ENCODE measurements at places on chromosomes 3 and 15.

- DNase-seq: peak; percentile 47
These were observed 3.1 kb downstream of the KAT2B start for GRCh38 chr3:20043396-20043795.

- DNase-seq: no peak
These were observed 1.4 kb downstream of the PLCB2 start for GRCh38 chr15:40306371-40306770.

GRCh38 chr3:85821130-85821756 is 862.5 kb downstream of the CADM2 start:
- DNase-seq: peak; percentile 3

DNA sequence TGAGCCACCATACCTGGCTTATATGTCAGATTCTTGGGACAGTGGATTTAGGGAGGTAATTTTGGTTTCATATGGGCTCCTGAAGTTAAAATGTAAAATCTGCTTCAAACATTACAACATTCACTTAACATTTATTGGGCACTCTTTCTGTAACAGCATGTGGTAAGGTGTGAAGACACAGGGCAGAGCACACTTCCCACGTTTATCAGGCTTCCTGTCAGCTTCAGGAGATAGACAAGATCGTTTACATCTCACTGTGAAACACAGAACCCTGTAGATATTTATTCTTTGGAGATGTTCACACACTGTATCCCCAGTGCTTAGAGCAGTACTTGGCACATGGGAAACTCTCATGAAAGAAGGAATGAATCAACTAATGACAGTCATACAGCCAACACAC is 426.0 kb upstream of the RARB start:
- no peak for DNase-seq

- DNase-seq: peak; percentile 76
These were observed 118.8 kb upstream of the ADPGK start for GRCh38 chr15:72902245-72902918.

- DNase-seq: no peak
These were observed 332.8 kb downstream of the NLGN1 start for GRCh38 chr3:173730391-173730790.

DNA sequence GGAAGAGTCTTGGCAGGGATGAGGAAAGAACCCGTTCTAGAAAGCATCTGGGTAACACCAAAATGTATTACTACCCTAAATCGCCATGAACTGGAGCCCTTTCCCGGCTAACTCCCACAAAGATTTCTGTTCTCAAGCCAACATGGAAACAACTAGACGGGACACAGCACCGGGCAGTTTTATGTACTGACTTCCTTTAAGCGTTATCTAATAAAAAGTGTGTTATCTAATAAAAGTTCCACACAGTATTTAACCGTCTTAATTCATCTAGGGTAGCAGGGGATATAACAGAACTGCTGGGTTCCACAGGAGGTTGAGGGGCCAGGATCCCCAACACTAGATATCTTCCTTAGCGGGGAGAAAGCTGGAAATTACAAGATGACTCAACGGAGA is 347 bp upstream of the C3orf62 start:
- DNase-seq: no peak

DNA sequence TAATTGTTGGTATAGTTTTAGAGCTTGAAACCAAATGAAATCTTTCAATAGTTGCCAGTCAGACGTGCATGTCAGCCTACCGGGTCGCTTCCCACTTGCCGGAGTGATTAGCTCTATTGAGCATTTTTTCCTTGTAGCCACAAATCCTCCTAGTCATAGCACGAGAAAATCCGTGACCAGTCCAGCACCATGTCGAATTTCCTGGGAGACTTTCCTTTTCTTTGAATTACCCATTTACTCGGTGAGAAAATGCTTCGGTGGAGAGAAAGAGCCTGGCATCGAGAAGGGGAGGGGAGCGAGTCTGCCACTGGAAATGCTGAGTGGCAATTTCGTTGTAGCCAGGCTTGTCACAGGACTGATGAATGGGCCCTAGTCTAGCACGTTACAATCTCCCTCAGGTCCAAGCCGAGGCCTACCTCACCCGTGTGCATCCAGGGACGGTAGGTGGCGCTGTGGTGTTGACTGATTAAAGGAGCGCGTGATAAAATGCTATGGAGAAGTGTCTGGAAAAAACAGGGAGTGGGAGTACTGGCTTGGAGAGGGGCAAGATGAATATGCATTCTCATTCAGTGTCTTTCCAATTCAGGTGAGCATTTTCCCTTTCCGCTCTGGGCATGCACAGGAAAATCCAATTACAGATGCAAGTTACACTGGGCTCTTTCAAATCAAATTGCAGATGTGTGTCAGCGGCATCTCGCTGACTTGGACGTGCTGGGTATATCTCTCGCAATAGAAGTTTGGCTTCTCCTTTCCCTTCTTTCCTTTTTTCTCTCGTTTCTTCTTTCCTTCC is 238.8 kb downstream of the EDEM1 start:
- DNase-seq: peak; percentile 38

DNA sequence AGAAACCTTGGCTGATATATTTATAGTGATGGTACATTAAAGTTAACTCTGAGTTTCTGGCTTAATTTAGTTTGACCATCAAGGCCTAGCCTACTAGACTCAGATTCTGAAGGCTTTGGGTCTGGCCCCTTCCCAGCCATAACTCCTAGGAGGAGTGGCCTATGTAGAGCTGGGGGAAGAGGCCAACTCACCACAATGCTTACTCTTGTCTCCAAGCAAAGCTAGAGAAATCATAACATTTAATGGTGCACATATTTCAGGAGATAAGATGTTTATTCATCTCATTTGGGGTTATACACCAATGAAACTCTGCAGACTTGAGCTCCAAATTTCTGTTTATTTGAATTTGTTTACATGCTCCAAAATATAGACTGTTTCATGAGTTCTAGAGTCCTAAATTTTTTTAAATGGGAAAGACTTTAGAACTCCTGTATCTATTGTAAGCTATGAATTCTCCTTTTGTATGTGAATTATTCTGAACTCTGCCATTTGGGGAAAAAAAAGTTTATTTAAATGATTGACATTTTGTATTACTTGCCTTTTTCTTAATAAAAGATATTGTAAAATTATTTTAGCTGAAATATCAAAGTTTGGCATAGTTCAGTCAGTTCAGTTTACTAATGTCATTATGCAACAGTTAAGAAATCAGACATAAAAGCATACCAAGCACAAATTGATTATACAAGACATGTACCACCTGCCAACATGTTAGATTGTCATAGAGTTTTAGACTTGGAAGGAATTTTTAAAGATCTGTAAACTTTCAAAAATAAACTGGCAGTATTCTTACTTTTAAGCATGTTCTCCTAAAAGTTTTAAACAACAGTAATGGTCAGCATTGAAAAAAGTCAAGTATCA is 143.4 kb upstream of the NR2E3 start:
- DNase-seq: no peak

DNA sequence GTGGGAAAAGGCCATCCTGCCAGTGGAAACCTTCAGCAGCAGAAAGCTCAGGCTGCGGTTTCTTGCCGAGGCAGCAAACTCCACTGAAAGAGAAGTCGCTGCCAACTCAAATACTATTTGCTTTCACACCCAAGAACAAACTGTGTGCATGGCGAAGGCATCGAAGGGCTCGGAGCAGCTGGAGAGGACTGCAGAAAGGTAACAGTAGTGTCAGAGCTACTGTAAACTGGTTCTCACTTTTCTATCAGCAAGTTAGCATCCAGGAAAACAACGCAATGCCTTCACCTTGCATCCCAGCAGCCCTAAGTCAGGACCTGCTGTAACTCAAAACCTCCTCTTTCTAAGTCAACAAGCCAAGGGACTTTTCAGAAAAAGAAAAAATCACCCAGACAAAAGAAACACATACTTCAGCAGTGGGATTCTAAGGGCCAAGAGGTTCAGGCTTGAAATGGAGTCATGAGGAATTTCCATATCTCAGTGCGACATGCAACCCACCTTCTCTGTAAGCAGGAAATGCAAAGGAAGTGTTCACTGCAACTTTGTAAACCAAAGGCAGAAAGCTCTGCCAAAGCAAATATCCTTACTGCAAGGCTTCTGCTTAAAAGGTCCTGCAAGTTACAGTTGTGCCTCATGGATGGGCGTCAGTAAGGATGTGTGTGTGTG is 193.5 kb downstream of the FOXP1 start:
- peak; percentile 26 for DNase-seq

DNA sequence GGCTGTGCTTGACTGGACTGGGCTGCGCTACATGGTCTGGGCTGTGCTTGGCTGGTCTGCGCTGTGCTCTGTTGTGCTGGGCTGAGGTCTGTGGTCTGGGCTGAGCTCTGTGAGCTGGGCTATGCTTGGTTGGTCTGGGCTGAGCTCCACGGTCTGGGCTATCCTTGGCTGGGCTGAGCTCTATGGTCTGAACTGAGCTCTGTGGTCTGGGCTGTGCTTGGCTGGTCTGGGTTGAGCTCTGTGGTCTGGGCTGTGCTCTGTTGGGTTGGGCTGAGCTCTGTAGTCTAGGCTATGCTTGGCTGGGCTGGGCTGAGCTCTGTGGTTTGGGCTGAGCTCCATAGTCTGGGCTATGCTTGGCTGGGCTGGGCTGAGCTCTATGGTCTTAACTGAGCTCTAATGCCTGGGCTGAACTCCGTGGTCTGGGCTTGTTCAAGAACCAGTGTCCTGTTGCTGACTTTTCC is 92.0 kb downstream of the PLXNA1 start:
- peak; percentile 72 for DNase-seq

DNA sequence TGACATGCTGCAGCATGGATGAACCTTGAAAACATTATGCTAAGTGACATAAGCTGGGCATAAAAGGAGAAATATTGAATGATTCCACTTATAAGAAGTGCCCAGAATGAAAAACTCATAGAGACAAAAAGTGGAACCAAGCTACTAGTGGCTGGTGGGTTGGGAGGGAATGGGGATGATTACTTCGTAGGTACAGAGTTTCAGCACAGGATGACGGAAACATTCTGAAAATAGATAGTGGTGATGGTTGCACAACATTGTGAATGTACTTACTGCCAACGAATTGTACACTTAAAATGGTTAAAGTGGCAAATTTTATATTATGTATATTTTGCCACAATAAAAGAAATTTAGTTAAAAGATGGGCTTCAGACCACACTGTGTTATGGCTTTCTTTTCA is 93.6 kb downstream of the RPLP1 start:
- no peak for DNase-seq

DNA sequence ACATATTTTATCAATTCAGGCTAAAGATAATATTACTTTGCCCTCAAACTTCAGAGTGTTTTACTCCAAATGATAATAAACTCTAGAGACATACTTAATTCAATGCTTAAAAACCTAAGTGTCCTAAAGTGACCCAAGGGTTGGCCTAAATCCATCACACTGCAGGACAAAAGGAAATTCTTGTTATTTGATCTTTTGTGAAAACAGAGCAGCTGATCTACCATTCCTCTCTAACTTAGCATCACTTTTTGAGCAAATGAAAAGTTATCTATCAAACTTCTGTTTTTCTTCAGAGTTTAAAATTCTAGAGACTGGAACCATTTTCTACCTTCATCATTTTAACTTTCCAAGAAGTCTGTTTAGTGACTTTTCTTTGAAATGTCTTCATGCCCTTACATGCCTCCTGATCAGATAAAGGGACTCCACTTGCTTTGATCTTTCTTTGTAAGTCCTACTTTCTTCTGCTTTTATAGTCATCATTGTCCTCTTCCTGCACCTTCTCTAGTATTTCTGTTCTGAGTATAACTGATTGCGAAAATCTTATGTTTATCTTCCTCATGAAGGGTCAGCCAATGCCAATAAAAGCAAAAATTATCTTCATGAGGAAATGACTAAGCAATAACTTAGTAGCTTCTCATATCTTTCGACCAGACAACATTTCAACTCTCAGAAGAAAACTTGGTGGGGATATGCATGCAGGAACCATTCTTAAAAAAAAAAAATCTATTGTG is 378.7 kb upstream of the TGFBR2 start:
- DNase-seq: no peak

DNA sequence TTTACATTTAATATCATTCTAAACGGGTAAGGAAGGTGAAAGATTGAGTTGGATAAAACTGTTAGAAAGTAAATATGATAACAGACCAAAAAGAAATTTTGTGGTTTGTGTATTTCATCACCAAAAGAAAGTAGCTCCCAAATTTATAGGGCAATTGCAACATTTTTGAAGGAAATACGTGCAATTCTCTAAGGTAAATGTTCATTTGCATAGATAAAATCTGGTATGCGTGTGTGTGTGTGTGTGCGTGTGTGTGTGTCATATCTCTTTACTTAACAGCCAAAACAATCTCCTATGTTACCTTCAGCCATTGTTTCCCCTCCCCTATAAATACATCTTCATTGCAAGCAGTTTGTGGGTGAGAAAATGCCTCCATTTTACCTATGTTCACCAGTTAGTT is 208.4 kb downstream of the TNIK start:
- no peak for DNase-seq

GRCh38 chr3:126375835-126376331 is 18.7 kb upstream of the KLF15 start:
- no peak for DNase-seq

- no peak for DNase-seq
These were observed 9.9 kb downstream of the RAMAC start for GRCh38 chr15:82995938-82996337.

DNA sequence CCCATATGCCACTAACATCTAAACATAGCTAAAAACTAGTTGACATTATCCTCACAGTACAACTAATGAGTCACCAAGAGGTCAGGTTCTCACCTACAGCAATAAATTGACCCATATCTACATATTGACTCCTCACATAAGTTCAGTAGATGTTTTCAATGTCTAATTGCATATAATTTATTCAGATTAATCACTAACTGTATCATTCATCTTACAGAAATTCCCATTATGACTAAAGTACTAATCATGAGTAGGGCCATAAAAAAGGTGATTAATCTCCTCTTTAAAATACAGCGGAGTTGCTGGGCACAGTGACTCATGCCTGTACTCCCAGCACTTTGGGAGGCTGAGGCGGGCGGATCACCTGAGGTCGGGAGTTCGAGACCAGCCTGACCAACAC is 82.4 kb upstream of the ST3GAL6 start:
- peak; percentile 21 for DNase-seq

All from MG63 (cell line).